ENCODE measurements at places on chromosomes 11 and 22.

GRCh38 chr22:39498368-39498767, 3.7 kb upstream of the MIEF1 start:
- DNase-seq, result no peak

GRCh38 chr22:36787204-36787988, 11.5 kb upstream of the IFT27 start:
- no peak for DNase-seq

- DNase-seq, result no peak
Observed at GRCh38 chr22:36464715-36465231, 16.7 kb downstream of the TXN2 start.

DNA sequence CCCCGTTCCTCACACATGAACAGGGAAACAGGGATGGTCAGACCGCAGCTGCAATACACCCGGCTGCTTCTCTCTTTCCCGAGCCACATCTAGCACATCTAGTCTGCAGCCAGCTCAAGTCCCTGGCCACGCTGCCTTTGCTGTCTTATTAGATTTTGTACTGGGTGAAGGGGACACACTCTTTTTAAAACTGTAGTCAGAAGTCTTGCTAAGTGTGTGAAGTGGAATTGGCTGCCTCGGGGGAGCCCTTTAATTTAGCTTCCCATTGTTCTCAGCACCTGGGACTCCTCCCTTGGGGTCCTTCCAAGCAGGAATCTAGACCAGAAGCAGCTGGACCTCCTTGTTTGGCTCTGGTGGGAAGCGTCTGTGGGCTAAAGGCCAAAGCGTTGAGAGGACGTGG, 420.0 kb downstream of the CTTN start:
- DNase-seq, result no peak

- DNase-seq, result no peak
Observed at GRCh38 chr11:7457211-7457610, 28.1 kb upstream of the OLFML1 start.

- peak; percentile 73 for DNase-seq
Observed at GRCh38 chr11:3840870-3841425, at the start of gene RHOG. RHOG (minus strand) TSS chr11:3840959; CDS start chr11:3828138, 12,821 bp downstream.

DNA sequence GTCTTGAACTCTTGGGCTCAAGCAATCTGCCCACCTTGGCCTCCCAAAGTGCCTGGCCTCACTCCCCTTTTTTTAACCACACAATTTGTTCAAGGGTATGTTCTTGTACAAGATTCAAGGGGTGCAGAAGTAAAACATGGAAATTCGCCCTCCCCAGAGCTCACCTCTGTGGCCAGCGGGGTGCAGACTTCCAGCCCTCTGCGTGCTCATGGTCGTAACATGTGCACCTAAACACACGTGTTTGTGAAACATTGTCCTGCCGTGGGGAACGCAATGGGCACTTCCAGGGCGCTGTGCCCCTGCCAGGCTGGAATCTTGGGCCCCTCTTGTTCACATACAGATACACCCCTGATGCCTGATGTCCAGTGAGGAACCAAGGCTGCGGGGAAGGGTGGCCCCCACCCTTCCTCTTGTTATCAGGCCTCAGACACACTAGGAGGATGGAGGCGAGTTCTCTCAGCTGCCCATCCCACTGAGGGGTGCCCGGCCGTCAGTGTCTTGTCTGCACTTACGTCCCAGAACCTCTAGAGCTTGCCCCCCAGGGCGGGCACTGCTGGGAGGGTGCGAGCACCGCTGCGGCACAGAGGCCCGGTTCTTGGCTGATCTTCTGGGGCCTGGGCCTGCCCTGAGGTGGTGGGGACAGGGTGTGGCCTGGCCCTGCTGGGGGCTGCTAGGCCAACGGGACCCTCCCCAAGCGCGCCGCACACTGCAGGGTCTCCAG, 4.1 kb upstream of the EPS8L2 start:
- no peak for DNase-seq
